ENCODE measurements at places on chromosomes 6 and 20.

DNA sequence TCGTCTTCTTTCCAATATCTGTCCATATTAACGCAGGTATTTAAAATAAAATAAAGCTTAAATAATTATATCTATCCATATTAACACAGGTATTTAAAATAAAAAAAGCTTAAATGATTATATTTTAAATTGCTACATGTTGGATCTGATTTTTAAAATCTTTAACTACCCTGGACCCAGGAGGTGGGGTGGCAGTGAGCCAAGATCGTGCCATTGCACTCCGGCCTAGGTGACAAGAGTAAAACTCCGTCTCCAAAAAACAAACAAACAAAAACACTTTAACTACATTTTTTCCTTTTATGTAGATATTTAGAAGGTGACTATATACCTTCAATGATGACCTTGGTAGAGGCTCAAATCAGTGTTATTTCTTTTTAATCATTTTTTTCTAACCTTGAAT lies 211.9 kb downstream of the GRIK2 start:
- DNase-seq: no peak

- DNase-seq: no peak
Observed at GRCh38 chr6:107129370-107129925, 14.1 kb upstream of the BEND3 start.

DNA sequence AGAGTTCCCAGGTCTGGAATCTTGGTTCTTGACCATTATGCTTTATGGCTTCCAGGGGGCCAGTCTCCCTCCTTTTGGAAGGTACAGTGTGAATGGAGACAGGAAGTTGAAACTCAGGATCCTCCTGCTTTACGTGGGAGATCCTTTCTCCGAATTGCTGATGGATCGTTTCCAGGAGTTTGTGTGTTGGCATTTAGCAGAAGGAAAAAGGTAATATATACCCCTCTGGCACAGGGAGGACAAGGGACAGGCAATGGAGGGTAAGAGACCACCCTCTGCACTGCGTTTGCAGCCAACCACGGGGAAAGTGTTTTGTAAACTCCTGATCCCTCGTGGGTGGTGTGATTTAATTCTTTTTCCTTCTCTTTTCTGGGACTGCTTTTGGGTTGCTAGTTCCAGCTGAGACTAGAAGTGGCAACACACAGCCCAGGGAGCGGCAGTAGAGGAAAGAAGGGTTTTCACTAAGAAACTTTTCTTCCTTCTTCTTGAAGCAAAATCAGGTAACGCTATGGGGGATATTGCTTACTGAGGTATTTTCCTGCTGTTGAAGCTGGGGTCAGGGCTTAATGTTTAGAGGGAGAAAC lies 257.6 kb upstream of the SUPT3H start:
- no peak for DNase-seq

DNA sequence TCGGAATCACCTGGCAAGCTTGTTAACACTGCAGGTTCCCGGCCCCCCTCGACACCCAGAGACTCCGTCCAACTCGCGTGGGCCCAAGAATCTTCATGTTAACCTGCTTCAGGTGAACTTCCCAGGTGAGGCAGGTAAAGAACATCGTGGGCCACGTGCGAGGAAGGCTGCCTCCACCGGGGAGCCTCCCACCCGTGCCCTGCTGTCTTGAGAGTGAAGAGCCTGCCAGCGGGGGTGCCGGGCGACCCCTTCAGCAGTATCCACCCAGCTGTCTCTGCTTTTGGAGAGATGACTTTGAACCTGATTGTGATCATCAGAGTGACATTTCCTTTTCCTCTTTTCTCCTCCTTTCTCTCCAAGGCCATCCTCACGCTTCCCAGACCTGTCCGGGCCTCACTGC lies 22.9 kb upstream of the RTF2 start:
- no peak for DNase-seq

DNA sequence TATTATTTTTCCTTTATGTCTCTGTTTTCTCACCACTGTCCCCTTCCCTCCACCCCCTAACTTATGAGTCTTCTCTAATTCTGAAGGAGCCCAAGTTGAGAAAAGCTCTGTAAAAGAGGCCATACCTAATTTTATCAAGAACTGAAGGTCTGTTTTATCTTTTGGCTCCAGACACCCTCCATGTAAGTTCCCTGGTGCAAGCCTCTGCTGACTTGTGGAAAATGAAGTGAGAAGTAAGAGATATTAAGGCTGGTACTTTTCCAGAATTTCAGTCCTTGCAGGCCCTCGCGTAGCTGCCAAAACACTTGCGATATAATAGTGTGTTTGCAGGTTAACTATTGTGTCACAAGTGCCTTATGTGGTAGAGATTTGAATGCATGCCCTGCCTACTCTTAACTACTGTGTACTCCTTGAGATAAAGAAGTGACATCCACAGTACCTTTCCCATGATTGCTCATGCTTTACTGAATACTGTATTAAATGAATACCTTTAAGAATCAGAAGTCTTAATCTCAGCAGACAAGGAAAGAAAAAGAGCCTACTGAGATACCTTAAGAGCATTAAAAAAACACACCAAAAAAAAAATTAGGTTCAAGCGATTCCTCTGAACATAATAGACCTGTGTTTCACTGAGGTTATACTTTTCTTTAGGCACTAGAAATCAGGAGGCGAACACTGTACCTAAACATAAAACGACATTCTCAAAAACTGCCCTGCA lies 143.6 kb upstream of the ZNF184 start:
- no peak for DNase-seq

- DNase-seq: no peak
Observed at GRCh38 chr20:19658137-19658536, 99.9 kb upstream of the RIN2 start.

- no peak for DNase-seq
Observed at GRCh38 chr20:50387218-50387995, 122.8 kb upstream of the PTPN1 start.

DNA sequence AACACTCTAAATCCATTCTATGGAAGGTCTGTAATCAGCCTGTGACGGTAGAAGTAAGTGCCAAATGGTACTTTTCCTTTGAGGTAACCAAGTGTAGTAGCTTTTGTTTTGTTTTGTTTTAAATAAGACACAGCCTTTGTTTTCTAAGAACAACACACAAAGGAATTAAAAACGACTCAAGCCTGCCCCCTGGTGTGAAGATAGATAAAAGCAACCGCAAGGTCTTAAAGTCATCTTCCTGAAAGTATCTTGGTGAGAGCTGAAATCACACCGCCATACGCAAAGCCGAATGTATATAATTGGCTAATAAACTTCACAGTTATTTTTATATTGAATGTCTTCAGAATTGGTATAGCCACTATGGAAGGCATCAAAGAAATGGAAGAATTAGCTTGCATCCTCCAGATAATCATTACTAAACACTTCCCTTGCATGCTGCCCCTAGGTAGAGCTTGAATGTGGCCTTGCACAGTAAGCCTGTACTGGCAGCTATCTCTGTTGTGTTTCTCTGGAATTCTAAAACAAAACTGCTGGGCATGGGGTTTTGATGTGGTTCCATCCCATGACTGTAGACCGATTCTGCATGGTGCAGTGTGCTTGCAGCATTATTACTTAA lies 95.6 kb downstream of the LAMP5 start:
- peak; percentile 70 for DNase-seq

DNA sequence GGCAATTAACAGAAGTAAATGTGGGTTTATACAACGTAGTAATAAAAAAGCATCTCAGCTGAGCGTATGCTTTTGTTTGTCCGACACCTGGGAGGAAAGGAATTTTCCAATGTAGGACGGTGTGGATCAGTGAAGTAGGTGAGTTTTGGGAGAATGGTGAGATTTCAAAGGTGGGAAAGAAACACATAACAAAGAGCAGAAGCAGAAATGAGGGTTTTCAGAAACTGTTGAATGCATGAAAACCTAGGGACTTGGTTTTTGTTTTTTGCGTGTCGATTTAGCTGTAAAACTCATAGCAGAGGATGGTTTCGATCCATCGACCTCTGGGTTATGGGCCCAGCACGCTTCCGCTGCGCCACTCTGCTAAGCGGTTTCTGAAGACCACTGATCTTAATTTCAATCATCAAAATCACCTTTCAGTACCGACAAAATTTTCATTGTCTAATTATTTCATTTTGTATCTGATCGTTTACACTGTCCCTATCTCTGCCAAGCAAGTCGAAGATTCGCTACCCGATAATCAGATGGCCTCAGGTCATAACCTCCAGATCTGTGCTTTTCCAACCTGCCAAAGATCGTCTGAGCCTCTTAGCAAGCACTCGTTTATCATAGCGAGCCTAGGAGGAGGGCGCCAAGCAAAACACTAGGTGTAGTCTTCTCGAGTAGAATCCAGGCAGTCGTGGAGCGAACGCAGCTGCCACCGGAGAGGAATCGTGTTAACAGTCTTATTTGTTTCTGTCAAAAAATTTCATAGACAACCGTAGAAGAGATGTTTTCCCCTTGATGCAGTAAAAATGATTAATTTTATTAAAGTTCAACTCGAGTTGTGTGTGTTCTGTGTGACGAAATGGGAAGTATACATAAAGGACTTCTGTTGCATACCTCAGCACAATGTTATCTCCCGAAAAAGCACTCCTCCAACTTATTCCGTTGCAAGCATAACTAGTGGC lies 20.9 kb upstream of the POM121L2 start:
- peak; percentile 80 for DNase-seq

DNA sequence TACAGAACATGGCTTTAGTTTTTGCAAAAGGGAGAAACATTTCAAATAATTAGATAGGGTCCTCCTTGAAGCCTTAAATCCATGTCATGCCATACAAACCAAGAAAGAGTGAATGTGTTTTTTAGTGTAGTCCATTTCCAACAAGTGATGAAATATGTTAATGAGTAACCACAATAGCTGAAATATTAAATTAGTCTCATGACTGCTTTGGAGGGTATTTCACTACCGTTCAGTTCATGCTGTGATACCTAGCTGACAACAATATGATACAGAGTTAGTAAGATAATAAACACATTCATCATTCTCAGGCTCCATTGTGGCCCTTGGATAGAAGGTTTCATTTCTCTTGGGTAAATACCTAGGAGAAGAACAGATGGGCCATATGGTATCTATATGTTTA lies 5.8 kb upstream of the ID4 start:
- no peak for DNase-seq

DNA sequence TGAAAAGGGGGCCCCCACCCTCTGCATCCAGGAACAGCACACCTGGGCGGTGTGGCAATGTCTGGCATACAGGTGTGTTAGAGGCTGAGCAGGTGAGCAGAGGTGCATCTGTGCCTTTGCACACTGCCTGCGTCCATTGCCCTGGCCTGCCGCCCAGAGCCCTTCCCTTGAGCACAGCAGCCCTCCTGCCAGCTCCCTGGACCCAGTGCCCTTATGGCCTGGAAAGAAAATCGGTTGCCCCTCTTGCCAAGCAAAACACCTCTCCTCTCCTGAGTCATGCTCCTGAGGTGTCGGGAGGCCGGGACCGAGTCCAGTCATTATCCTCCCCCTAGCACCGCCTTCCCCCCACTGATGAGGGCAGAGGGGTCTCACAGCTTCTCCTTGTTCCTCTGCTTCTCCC lies 259.9 kb downstream of the SMOC2 start:
- no peak for DNase-seq

GRCh38 chr6:154732538-154733182 lies 556 bp upstream of the SCAF8 start:
- no peak for DNase-seq

- DNase-seq: no peak
Observed at GRCh38 chr6:118146584-118146983, 239.5 kb downstream of the SLC35F1 start.

DNA sequence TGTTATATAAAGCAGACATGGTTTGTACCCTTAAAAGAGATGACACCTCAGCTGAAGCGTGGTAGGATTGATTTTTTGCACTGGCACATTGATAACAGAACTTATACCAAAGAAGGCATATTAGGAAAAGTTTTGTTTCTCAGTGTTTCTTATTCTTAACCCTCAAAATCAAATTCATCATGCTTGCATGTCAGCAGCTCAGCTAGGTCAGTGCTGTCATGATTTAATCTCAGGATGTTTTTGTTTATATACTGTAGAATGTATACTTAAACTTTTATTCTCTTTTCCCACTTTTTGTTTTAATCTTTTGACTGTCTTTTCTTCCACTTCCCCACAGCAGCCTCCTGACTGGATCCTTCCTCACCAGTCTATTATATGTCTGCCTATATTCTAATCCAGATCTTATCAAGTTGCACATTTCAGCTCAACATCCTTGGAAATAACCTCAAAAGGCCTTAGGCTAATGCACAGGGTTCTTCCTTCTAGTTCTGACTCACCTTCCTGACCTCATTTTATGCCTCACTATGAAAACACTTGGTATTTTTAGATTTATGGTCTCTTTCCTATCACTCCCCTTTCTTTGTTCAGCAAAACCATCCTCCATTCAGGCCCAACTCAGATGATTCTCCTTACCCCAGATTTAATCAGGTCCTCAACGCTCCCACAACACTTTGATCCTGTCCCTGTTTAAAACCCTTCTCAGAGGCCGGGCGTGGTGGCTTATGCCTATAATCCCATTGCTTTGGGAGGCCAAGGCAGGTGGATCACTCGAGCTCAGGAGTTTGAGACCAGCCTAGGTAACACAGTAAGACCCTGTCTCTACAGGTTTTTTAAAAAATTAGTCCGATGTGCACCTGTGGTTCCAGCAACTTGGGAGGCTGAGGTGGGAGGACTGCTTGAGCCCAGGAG lies 7.2 kb downstream of the HEBP2 start:
- peak; percentile 68 for DNase-seq

DNA sequence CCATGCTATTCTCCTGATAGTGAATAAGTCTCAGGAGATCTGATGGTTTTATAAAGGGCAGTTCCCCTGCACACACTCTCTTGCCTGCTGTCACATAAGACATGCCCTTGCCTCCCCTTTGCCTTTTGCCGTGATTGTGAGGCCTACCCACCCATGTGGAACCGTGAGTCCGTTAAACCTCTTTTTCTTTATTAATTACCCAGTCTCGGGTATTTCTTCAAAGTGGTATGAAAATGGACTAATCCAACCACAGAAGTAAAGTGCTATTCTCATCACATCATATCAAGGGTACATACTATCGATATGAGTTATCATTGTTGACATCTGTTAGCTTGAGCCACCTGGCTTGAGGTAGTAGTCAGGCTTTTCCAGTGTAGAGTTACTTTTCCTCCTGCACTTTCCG lies 2.3 kb downstream of the MANBAL start:
- no peak for DNase-seq

- no peak for DNase-seq
Observed at GRCh38 chr6:164693944-164694343, 615.5 kb downstream of the C6orf118 start.

GRCh38 chr20:52593654-52594053 lies 378.5 kb upstream of the TSHZ2 start:
- no peak for DNase-seq

- DNase-seq: no peak
Observed at GRCh38 chr6:168711666-168712300, 270.8 kb downstream of the SMOC2 start.

- DNase-seq: peak; percentile 10
Observed at GRCh38 chr6:142746524-142746923, 198.5 kb downstream of the HIVEP2 start.

- no peak for DNase-seq
Observed at GRCh38 chr6:105001906-105002305, 45.0 kb downstream of the LIN28B start.

GRCh38 chr6:11062715-11063114 lies 18.6 kb upstream of the ELOVL2 start:
- no peak for DNase-seq

DNA sequence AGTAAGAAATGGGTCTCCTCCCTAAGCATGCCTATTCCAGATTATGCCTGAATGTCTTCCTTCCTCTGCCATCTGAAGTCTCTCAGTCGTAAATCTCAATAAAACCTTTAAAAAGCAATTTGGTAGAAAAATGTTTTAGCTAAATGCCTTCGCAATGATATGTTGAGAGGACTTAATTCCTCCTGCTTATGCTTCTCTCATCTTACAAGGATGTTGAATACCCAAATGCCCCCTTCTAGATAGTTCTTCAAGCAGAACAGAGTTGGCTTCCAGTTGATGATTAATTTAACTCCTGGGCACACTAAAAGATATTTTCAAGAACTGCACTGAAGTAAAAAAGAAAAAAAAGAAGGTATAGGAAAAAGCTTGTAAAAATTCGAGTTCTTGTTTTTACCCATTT lies 275.0 kb upstream of the SPTLC3 start:
- no peak for DNase-seq
